ENCODE measurements at places on chromosomes 5 and 9.

DNA sequence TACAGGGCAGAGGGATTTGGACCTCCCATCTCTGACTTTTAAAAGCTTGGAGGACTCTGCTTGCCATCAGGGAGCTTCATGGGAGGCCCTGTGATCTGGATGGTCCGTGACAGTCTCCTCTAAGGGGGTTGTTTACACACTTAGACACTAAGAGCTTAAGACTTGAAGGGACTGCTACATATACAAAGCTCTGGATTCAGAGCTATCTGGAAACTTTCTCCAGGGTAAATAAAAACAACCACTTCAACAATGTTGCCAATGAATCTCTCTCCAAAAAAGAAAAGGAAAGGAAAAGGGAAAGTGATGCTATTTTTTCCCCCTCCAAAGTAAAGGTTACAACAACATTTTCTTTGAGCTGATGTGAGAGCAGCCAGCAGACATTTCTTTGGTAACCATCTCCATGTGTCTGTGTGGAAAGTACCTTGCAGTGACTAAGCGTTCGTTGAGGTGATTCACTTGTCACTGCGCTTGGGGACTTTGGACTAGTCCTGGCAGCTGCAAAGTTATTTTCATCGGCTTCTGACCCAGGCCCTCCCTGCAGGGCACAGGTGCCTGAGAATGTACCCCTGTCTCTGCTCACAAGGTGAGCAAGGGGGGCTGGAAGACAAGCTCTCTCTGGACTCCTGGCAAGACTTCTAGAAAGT lies 262.1 kb upstream of the KLF4 start:
- DNase-seq: no peak

GRCh38 chr5:60541980-60542379 lies 158.0 kb downstream of the DEPDC1B start:
- DNase-seq: no peak

GRCh38 chr5:90402521-90403255 lies 6.9 kb downstream of the CETN3 start:
- no peak for DNase-seq

GRCh38 chr5:175378444-175379028 lies 65.4 kb downstream of the DRD1 start:
- DNase-seq: no peak

Measured in CMK (cell line).